ENCODE measurements at places on chromosomes 11 and 22. TPM values are rescaled to one million over a fixed set of nuclear protein-coding genes. Genes with fewer than 3 reads are reported as not detected.

- DNase-seq = no peak
Observed at GRCh38 chr11:65126624-65127274, 4.6 kb downstream of the MRPL49 start.

DNA sequence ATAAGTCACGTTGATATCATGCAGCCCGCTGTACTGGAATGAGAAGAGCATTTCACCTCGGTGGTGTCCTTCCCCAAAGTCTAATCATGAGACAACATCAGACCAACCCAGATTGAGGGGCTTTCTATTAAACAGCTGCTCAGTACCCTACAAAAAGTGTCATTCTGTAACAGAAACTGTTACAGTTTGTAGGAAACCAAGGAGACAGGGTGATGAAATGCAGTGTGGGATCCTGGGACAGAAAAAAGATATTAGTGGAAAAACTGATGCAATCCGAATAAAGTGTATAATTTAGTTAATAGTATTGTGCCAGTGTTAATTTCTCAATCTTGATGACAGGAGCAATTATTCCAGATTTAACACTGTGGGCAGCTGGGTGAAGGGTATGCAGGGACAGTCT, 128.0 kb downstream of the MICAL2 start:
- DNase-seq = no peak

DNA sequence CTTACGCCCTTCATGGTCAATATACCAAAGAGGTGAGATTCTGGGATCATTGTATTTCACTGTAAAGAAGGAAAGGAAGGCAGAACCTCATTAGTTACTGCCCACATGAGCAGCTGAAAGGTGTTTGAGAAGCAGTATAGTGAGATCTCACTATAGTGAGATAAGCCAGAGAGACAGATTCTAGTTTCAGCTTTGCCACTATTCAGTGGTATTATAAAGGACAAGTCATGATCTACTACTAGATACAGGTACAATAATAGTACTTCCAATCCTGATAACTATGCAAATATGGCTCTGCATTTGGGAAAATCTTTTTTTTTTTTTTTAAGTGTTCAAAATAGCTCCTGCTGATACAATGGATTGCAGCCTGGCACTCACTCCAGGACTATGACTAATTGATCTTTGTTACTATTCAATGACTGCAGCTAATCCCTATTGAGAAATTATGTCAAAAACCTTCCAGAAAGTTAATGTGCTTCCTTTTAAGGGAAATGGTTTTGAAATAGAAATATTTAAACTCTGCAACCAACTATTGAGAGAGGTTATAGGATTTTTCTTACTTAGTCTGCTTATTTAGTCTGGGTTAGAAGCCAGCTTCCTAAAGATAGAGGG, 8.3 kb upstream of the DLAT start:
- no peak for DNase-seq

DNA sequence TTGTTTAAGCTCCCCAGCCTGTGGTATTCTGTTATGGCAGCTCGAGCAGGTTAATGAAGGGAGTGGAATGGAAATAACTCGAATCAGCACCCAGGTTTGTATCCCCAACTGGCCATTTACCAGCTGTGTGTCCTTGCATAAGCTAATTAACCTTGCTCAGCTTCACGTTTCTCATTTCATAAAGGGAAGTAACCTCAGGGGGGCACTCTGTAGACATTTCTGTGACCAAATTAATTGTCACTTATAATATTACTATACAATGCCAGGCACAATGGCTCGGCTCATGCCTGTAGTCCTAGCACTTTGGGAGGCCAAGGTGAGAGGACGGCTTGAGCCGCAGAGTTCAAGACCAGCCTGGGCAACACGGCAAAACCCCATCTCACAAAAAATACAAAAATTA, 13.8 kb downstream of the ADA2 start:
- DNase-seq = no peak

GRCh38 chr11:63652671-63653070, 18.5 kb downstream of the ATL3 start:
- no peak for DNase-seq

DNA sequence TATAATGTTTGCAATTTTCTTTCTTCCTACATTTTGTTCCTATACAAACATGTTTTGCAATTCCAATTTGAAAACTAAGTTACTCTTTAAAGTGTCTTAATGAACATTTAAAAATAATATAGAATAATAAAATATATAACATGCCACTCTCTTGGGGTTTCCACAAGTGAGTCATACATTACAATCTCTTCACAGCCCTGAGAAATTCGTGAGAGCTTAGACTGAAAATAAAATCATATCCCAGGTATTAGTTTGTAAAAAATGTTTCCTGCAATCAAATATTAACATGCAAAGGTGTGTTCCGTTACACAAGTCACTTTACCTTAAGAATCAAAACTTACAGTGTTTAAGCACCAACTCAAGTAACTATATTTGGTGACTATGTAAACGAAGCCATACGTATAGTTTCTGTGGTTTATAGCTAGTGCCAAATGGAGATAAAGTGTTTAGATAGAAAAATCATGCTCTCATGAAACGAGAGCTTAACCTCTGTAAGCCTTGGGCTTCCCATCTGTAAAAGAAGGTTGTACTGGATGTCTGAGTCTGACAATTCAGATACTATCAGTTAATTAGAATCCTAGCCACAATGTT, 253.6 kb upstream of the ANO3 start:
- no peak for DNase-seq

The MYRF gene
- 320 TPM for total RNA-seq

DNA sequence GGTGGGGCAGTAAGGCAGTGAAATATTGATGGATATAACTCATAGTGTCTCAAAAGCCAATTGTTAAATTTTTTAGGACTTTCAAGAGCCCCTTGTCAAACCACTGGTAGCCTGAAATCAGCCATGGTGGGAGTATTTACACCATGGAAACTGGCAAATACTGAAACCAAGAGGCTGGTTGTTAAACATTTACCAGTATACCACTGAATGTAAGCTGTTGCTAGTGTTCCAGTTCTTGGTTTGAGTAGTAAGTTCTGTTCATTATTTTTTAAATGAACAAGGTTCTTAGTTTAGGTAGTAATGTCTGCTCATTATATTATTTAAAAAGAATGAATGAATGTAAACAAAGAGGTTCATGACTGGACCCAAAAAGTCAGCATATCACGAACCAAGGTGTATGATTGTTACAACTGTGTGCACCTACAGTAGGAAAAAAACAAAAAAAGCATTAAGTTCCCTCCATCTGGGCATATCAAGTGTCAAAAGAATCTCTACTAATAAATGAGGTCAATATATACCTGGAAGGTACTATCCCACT, 4.5 kb upstream of the EIF3F start:
- DNase-seq = no peak

The KBTBD3 gene
- 10.8 TPM for total RNA-seq

GRCh38 chr11:57378186-57378585, 2.8 kb downstream of the PRG3 start:
- no peak for DNase-seq

The ANO9 gene
- 49.3 TPM for total RNA-seq

The PATE4 gene
- total RNA-seq = not detected

DNA sequence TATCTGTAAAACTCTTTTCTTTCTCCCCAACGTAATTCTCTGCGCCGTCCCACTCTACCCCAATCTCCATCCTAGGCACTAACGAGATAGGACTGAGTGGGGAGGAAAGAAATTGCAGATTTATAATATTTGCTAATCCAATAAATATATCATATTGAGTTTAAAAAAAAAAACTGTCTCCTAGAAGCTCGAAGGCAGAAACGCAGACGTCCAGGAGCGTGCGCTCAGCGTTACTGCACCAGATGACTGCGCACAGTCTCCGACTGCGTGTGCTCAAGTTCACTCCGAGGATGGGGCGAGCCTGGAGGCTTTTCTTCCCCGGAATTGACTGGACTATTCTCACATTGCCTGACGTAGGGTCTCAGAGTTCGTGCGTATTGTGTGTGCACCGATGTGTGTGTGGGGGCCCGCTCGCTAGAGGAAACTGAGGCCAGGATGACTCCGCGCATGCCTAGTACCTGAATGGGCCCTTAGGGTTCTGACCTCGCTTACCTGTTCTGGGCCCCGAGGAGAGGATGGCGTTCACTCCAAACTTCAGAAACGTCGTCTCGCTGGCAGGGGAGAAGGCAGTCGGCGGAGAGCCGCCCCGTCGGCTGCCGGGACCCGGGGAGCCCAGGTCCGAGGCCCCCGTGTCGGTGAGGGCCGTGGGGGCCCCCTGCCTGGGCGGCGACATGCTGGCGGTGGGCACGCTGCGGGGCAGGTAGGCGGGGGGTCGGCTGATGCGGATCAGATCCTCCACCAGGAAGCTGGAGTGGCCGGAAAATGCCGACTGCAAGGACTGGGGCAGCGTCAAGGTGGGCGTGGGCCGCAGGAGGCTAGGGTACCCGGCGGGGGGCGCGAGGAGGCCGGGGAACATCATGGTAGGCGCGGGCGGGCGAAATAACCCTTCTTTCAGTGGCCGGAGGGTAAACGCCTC, 551 bp downstream of the DBX1 start:
- no peak for DNase-seq

The ZNF143 gene
- 28.5 TPM for total RNA-seq

DNA sequence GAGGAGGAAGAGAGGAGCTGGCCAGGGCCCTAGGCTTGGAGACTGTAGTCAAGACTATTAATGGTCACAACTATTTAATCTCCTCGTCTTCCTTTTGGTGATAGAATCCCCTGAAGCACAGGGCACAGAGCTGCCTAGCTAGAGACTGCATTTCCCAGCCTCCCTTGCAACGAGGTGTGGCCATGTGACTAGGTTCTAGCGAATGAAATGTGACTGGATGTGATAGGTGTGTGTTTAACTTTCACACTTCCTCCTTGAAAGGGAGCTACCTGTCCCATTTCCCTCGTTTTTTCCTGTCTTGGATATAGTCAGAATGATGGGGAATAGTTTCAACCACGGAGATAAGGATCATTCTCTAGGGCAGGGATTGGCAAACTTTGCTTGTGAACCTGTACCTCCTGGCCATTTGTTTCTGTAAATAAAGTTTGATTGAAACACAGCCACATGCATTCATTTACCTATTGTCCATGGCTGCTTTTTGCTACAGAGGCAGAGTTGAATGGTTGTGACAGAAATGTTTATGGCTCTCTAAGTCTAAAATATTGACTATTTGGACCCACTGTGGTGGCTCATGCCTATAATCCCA, 313.5 kb downstream of the MIAT start:
- DNase-seq = no peak

- DNase-seq = no peak
Observed at GRCh38 chr11:105910095-105910715, 111.8 kb downstream of the MSANTD4 start.

- peak; percentile 28 for DNase-seq
Observed at GRCh38 chr22:24945430-24945829, 1.1 kb downstream of the LHFPL7 start.

DNA sequence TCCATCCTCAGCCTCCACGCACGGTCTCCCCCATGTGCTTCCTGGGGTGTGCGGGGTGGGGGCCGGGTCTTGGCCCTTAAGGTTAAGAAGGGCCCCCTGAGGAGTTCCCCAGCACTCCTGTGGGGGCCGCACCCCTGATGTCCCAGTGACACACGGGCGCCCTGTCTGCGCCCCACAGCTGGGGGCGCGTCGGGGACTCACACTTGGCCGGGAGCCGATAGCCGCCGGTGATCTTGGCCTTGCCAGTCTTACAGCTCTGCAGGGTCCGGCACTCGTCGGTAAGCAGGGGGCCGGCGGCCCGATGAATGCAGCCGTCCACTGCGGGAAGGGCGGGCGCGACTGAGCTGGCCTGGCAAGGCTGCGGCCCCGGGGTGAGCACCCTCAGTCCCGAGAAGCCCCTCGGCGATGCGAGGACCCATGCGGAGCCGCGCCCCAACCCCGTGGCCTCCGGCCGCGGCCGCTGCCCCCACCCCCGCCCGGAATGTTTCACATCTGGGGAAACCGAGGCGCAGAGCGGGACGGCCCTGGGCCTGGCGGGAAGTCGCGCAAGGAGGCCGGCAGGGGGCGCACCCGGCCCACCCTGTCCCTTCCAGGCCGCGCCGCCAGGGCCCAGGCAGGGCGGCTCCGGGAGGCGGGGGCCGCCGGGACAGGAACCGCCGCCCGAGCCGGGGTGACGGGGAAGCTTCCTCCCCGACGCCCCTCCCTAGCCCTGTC, 13.9 kb downstream of the OTUB1 start:
- peak; percentile 63 for DNase-seq

The OR5A1 gene
- total RNA-seq = not detected

DNA sequence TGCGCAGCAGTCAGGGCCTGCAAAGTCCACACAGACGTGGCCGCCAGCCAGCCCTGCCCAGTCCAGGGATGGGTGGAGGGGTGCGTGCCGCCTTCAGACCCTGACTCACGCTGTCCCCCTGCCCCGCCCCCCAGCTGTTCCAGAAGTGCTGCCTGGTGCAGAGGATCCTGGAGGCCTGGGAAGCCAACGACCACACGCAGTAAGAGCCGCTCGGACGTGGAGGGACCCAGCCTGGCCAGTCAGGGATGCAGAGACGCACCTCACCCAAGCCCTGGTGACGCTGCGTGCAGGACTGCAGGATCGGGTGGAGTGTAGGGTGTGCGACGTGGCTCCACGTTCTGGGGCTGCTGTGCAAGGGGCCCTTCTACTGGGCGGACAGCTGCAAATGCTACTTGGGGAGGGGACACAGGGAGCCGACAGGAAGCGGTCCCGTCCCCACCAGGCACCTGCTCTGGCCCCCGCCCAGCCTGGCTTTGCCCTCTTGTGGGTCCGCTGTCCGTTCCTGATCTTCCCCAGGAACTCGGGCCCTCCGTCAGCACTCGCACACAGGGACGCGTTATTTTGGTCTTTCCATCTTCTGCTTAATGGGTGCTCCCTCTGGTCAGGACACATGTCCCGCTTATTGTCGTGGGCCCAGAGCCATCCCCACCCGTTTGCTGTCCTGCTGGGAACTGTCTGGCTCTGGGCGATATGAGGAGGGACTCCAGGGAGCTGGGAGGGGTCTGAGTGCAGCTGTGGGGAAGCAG, 42.5 kb downstream of the SBF1 start:
- no peak for DNase-seq

- no peak for DNase-seq
Observed at GRCh38 chr11:78231962-78232501, 43.3 kb downstream of the USP35 start.

The CCDC81 gene
- total RNA-seq = 1.2 TPM

The CNTN5 gene
- 0.17 TPM for total RNA-seq

GRCh38 chr22:22553735-22554586, 5.1 kb downstream of the PRAME start:
- DNase-seq = no peak

The NPTXR gene
- total RNA-seq = 15.0 TPM

GRCh38 chr11:1223346-1224110, 662 bp downstream of the MUC5B start:
- DNase-seq = no peak

The DDIAS gene
- total RNA-seq = 0.78 TPM

GRCh38 chr11:78256962-78257361, 68.2 kb downstream of the USP35 start:
- peak; percentile 70 for DNase-seq

DNA sequence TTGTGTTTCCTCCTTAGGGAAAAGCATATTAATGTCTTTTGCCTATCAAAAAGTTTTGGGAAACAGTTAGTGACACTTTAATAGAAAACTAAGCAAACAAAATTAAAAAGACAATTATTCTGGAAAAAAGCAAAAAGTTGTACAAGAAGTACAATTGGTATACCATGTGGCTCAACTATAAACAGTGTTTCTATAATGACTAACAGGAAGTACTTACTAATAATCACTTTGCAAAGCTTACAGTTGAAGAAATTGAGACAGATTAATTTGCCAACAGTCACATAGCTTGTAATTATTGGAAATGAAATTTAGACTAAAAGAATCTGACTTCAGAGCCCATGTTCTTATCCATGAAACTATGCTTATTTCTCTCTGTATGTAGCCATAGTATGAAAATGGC, 24.7 kb downstream of the PPME1 start:
- DNase-seq = no peak

- DNase-seq = no peak
Observed at GRCh38 chr11:126680131-126680530, 320.4 kb downstream of the KIRREL3 start.
